ENCODE measurements at places on chromosomes 13 and 19.

DNA sequence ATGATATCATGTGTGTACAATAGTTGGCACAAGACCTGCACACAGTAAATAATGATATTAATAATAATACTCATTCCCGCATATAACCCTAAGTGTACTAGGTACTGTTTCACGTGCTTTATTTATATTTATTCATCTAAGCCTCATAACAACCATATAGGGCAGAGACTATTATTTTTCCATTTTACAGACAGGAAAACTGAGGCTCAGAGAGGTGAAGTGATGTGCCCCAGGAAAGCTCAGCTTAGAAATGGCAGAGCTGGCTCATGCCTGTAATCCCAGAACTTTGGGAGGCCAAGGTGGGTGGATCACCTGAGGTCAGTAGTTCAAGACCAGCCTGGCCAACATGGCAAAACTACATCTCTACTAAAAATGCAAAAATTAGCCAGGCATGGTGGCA, 13.6 kb downstream of the ACP7 start:
- no peak for DNase-seq

- no peak for DNase-seq
These were observed 40.2 kb downstream of the SLAIN1 start for GRCh38 chr13:77737583-77738200.

DNA sequence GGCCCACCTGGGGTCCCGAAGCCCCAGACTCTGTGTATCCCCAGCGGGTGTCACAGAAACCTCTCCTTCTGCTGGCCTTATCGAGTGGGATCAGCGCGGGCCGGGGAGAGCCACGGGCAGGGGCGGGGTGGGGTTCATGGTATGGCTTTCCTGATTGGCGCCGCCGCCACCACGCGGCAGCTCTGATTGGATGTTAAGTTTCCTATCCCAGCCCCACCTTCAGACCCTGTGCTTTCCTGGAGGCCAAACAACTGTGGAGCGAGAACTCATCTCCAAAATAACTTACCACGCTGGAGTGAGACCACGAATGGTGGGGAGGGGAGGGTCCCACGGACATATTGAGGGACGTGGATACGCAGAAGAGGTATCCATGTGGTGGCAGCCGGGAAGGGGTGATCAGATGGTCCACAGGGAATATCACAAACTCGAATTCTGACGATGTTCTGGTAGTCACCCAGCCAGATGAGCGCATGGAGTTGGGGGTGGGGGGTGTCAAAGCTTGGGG, 1.0 kb upstream of the ICAM5 start:
- DNase-seq: peak; percentile 63

DNA sequence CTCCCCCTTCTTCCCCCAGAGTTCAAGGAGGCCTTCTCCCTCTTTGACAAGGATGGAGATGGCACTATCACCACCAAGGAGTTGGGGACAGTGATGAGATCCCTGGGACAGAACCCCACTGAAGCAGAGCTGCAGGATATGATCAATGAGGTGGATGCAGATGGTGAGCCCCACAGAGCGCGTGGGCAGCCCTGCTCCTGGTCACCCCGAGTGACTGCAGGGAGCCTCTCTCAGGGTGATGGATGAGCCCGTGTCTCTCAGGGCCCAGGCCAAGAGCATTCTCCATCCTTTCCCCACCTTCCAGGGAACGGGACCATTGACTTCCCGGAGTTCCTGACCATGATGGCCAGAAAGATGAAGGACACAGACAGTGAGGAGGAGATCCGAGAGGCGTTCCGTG, 7.0 kb downstream of the CALM3 start:
- no peak for DNase-seq

DNA sequence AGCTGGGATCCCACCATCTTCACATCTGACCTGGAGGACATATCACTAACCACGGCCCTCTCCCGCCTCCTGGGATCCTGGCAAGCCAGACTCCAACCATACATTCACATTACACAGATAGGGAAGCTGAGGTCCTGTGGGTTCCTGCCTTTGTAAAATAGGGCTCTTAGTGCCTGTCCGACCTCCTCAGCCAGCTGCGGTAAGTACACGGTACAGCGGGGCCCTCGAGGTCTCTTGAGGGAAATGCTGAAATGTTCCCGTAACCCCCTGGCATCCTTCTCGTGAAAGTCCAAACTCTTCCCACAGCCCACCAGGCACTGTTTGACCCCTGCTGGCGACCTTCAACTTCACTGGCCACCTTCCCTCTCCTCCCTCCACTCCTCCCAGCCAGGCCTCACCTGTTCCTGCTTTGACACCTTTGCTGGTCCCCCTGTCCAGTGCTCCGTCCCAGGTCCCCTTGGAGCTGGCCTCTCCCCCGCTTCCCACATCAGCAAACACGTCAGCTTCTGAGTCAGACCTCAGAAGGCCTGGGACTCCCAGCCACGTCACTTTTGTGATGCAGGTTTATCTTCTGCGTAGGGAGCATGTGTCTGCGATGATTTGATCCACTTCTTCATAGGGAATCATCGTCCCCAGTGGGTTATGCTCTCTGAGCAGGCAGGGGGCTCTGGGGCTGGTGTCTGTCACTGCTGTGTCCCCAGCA, 8.8 kb upstream of the GNG7 start:
- DNase-seq: peak; percentile 53

DNA sequence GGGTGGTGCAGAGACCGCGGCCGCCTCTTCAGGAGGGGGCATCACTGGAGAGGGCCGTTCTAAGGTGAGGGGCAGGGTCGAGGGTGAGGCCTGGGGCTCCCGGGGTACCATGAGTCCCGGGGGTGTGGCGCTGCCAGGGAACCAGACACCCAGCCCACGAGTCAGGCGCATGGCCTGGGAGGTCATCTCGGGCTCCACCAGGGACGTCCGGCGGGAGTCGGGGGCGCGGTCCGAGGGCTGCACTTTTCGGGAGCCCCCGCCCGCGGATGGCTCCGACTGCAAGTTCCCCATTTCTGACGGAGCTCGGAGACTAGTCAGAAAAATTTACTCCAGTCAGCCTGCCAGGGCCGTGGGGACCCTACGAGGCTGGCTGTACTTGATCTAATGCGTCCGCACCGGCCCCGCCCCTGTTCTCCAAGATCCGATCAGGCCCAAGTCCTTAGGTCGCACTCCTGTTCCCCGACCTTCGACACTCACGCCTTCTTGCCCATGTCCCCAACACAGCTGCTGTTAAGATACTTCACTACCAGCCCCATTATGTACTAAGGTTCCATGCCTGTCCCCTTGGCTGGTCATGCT, 774 bp downstream of the GGN start:
- no peak for DNase-seq

DNA sequence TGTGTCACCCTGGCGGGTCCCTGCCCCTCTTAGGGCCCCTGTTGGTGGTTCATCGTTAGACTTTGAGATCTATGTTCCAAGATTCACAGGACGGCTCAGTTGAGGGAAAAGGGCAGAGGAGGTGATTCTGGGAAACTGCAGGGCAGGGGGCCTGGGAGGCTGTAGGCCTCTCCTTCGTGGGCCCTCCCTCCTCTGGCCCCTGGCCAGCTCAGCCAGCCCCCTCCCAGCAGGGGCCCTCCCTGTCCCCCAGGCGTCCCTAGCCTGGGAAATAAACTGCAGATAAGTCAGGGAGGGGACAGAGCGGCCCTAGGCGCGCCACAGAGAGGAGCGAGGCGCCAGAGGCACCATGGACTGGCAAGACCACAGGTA, 6.5 kb downstream of the HIF3A start:
- no peak for DNase-seq

Data from HFFc6 (cell line).